ENCODE measurements at places on chromosomes 2 and 18.
A peak's percentile ranks its signal among the peaks of the same experiment; 100 is the strongest.

GRCh38 chr2:100241236-100241635 lies 81.1 kb downstream of the LONRF2 start:
- DNase-seq: no peak

- DNase-seq: peak; percentile 30
These were observed 1.1 kb downstream of the HPCAL1 start for GRCh38 chr2:10303694-10304378.

DNA sequence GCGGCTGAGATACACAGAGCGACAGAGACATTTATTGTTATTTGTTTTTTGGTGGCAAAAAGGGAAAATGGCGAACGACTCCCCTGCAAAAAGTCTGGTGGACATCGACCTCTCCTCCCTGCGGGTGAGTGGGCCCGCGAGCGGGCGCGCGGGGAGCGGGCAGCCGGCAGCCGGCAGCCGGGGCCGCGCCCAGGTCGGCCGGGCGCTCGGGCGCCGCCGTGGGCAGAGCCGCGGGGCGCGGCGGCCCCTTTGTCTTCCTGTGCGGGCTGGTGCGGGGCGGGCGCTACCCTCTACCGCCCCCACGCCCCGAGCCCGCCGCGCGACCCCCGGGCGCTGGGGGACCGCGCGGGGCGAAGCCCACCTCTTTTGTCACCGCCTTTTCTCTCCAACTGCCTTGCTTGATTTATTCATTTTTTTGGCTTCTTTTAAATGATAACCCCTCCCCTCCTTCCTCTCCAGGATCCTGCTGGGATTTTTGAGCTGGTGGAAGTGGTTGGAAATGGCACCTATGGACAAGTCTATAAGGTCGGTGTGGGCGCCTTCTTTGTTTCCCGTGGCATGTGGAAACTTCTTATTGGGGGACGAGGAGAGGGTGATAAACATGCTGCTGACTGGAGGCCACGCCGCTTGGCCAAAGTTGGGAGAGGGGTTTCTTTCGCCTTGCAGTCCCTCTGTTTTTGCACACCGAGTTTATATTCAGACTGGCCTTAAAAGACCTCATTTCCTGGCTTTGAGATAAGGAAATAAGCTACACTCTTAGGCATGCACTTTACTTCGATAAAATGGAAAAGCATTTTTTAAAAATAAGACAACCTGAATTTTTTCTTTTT lies 722 bp downstream of the MAP4K4 start:
- DNase-seq: peak; percentile 10

DNA sequence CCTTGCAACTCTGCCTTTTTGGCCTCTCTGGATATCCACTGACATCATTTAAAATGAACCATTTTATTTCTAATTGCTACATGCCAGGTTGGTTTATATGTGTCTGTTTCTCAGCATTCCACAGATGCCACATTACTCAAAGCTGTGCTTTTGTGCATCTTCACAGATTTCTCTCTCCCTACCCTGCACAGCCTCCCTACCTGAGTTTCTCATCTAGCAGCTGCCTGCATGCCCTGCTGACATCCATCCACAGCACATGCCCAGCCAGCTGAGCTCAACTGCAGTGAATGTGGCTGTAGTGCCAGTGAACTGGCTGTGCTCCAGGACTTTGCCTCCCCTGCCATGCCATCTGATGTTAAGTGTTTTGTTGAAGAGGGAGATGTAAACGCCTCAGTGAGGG lies 44.5 kb downstream of the PKP4 start:
- DNase-seq: no peak

DNA sequence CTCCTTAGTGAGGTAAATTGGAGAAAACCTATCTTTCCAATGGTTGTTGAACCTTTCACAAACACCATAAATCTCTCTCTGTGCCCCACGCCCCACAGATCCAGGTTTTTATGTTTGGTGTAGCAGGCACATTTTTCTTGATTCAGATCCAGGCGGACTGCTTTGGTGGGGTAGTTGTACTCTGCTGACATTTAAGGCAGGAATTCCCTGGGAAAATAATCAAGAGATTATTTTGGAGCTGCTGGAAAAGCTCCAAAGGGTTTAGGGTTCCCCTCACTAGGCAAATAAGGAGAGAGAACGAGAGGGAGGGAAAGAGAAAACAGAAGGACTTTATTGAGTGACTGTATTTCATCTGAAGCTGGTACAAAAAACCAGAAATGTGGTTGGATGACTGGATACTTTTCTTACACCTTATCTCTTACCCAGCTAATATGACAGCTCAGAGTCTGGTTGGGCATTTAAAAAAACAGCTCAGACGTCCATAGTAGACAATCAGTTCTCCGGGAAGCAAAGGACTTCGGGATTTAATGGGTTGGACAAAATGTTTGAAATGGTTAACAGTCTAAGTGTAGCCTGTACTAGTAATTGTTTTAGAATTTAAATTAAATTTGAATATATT lies 3.6 kb upstream of the AQP4 start:
- DNase-seq: no peak

GRCh38 chr2:208099682-208100470 lies 24.4 kb downstream of the CRYGD start:
- no peak for DNase-seq

GRCh38 chr2:199228887-199229819 lies 228.6 kb downstream of the SATB2 start:
- no peak for DNase-seq

- no peak for DNase-seq
These were observed 50.3 kb downstream of the SS18 start for GRCh38 chr18:26040051-26040656.

- no peak for DNase-seq
These were observed 72.8 kb downstream of the TNS1 start for GRCh38 chr2:217929757-217930707.

GRCh38 chr18:71105078-71105819 lies 816.4 kb downstream of the SOCS6 start:
- DNase-seq: no peak

- no peak for DNase-seq
These were observed 109.3 kb upstream of the LINC00305 start for GRCh38 chr18:64258111-64258650.

GRCh38 chr18:420661-421246 lies 79.7 kb downstream of the COLEC12 start:
- no peak for DNase-seq

GRCh38 chr2:143680885-143681405 lies 551.7 kb downstream of the ARHGAP15 start:
- no peak for DNase-seq

DNA sequence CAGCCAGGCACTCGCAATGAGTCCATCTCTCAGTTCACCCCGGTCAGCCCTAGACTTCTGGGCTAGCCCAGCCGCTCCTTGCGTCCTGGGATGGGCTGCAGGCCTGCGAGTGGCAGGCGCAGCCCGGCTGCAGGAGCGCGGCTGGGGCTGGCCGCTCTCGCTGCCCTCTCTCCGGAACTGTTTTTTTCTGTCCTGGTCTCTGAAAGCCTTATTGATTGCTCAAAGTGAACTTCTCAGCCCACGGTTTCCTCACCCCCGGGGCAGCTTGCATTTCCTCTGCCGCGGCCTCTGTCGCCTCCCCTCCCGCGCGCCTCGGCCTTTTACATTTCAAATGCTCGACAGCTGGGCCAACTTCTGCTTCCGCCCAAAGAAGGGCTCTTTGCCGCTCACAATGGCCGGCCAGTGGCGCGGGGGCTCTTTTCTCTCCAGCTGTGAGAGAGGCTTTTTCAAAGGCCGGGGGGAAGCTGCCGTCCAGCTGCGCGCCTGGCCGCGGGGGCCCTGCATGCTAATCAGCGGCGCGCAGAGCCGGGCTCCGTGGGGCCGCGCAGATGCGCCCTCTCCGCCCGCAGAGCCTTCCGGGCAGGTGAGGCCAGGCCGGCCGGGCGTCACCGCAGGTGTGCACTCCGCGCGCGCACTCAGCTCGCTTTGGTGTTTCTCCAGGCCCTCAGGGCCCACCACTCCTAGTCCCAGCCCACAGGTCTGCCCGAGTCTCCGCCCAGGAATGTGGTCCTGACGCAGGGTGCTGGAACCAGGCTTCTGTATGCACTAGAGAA lies 513.8 kb downstream of the RNF144A start:
- DNase-seq: peak; percentile 39

- DNase-seq: no peak
These were observed 217.6 kb downstream of the CDH7 start for GRCh38 chr18:65968239-65969004.

GRCh38 chr2:47095349-47096020 lies 59.6 kb downstream of the STPG4 start:
- no peak for DNase-seq

- DNase-seq: no peak
These were observed 420.0 kb downstream of the ZEB2 start for GRCh38 chr2:144099780-144100377.

- DNase-seq: peak; percentile 68
These were observed 60.3 kb upstream of the AGPS start for GRCh38 chr2:177332026-177332991.

DNA sequence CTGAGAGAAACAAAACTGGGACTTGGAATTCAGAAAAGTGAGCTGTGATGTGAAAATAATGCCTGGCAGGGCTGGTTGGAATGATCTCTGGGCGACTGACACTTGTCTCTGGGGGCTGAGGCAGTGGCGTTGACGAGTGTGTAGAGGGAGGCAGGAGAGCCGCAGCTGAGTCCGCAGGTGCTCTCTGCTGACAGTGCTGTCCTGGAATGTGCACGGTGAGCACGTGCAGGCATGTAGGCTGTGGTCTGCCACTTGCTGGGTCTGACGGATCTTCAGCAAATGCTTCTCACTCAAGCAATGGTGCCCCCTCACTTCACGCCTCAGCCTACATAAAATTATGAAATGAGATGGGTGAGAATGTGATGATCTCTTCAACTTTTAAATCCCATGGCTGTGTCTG lies 38.5 kb upstream of the ATP9B start:
- DNase-seq: no peak

DNA sequence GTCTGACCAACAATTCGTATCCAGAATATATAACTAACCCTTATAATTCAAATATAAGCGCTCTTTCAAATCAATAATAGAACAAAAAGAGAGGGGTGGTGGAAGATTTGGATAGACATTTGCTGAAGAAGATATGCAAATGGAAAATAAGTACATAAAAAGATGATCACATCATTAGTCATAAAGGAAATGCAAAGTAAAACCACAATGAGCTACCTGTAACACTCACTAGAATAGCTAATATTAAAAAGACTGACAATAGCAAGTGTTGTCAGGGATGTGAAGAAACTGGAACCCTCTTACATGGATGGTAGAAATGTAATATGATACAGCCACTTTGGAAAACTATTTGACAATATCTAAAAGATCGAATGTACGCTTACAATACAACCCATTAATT lies 84.9 kb upstream of the MRPS9 start:
- no peak for DNase-seq

DNA sequence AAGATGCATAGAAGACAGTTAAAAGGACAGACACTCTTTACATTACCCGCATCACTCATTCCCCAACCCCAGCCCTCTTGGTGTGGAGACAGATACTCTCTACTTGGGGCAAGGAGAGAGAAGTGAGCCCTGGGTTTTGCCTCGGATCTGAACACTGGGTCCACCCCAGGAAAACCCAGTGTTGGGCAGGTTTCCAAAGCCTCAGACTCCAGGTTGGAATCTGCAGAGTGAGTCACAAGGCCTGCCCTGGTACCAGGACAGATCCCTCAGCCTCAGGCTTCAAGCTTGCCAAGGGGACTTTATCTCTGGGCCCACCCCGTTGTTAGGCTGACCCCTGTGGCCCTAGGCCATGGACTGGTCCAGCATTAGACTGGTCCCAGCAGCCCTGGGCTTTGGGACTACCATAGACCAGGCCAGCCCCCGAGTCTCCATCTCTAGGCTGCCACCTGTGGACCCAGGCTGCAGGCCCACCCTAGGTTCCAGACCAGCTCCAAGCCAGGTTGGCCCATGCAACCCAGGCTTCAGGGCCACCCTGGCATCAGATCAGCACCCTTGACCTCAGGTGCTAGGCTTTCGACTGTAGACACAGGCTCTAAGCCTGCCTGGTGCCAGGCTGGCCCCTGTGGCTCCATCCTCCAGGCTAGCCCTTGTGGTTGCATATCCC lies 112.8 kb downstream of the GULP1 start:
- no peak for DNase-seq

- DNase-seq: no peak
These were observed 9.5 kb downstream of the NFATC1 start for GRCh38 chr18:79405019-79405780.

DNA sequence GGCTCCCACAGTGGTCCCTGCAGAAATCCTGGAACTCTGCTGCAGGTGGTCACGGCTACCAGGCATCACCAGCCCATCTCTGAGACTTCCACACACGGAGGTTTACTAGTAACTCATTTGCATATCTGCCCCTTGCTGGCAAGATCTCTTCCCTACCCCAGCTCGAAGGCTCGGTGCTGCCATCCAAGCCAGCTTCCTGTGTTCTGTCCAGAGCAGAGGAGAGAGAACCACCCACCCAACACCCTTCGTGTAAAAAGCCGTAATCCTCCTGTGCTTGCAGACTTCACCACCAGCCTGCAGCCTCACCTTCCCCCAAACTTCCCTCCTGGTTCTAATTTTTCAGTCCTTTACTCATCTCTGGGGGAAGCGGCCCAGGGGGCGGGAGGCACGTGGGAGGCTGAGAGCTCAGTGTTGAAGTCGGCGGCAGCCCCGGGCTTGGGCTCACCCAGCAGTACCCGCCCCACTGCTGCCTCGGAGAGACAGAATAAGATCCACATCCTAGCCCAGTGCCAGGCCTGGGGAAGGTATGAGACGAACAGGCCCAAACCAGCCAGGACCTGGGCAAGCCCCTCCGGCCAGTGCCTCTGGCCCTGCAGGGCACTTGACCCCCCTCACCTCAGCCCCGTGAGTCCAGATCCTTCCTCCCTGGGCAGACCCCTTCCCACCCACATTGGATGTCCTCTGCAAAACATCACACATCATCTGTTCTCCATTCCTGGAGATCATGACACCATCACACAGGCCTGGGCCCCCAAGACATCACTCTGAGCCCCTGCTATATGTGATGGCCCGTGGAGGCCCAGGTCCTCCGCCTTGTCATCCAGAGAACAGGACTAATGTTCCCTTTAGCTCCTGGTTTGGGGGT lies 145.8 kb upstream of the ID2 start:
- DNase-seq: no peak

GRCh38 chr2:112915300-112916144 lies 4.6 kb downstream of the IL37 start:
- DNase-seq: no peak

DNA sequence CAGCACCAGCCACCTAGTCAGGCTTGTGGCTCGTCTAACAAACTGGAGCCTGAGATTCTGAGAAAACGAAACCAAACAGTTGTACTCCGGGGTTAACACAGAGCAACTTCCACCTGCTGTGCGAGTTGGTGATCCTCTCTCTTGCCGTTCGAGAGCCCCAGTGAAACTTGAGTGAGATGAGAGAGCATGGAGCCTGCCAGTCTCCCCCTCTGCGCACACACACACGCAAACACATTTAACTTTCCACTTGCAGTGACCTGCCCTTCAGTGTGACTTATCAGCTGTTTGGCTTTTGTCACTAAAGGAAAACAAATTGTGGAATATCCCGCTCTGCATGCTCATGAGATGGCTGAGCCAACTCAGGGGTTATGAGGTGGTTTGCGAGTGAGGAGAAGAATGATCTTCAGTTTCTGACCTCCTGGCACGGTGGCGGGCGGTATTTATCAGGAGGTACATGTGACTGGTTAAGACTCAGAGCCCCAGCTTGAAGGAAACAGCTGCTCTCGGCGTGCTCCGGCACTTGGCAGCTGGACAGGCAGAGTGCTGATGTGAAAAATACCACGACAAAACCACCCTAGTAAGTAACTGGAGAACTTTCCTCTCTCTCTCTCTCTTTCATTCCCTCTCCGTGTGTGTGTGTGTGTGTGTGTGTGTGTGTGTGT lies at the start of gene RASGRP3:
TSS of gene RASGRP3 (plus strand) at position 519 of the 662 bp plus-strand sequence. CDS start 38,488 bp downstream, outside the sequence.
- peak; percentile 74 for DNase-seq

GRCh38 chr2:43355399-43355798 lies 129.0 kb upstream of the ZFP36L2 start:
- no peak for DNase-seq

- no peak for DNase-seq
These were observed 42.8 kb upstream of the IL1R1 start for GRCh38 chr2:102099536-102100298.

- no peak for DNase-seq
These were observed 1041.5 kb upstream of the CRIM1 start for GRCh38 chr2:35314049-35314448.
